ENCODE measurements at places on chromosomes 5 and 9.

DNA sequence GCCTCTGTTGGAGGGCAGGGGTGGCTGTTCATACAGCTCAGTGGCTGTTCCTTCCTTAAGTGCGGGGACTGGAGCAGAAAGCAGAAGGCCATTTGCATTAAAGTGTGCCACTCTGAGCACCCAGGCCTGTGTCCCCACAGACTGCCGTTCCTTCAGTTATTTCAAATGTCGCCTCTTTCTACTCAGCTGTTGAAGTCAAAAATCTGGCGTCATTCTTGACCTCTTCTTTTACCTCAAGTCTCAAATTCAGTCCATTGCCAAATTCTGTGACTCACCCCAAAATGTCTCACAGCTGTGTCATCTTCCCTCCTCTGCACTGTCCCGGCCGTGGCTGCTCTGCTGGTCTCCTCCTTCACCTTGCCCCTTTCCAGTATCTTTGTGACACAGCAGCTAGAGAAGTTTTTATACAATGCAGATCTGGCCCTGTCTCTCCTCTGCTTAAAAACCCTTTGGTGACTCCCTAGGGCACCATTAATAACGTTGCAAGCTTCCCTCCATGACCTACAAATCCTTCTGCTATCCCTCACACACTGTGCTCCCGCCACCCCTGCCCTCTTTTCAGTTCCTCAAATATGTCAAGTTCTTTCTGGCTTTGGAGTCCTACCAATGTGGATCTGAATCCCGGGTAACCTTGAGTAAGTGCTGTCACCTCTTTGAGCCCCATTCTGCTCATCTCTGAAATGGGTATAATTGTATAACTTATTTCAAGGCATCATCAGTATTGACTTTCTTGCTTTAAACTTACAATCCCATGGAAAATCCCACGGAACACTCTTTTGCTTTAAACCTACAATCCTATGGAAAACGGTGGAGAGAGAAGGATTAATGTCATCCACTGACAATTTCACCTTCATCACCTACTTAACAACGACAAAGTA is 98.3 kb upstream of the BOD1 start:
- no peak for DNase-seq

GRCh38 chr9:120710110-120710981 is 3.9 kb downstream of the MEGF9 start:
- no peak for DNase-seq

GRCh38 chr5:82858151-82859025 is 218.8 kb downstream of the TMEM167A start:
- no peak for DNase-seq

GRCh38 chr9:127505396-127506116 is 54.2 kb downstream of the LRSAM1 start:
- DNase-seq, result no peak

DNA sequence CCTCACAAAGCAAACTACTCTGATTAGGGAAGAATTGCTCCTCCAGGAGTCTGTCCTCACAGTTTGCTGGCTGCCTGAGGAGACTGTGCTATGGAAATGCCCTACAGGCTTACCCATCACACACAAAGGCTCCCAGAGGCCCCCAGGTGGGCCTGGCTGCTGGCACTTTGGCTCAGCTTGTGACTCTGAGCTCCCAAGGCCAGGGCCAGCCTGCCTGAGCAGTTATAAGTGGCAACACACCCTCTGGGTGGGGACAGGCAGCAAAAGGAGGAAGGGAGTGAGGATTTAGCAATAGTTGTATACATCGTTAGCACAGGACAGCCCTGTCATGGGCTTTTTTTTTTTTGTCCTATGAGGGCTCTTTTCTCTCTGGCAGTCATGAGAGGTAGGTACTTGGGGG is 103.5 kb downstream of the DAPK1 start:
- no peak for DNase-seq
